Right renal cortex interstitium (tissue), 3 donors: ENCODE measurements at places on chromosomes 12 and 14. TPM values are rescaled to one million over a fixed set of nuclear protein-coding genes. Genes with fewer than 3 reads are reported as not detected.

PRKD1 gene
- polyA plus RNA-seq, result 30.4 TPM

TMEM63C gene
- polyA plus RNA-seq, result 2.1 TPM

PRPH gene
- polyA plus RNA-seq, result 0.27 TPM

PFDN5 gene
- polyA plus RNA-seq, result 897 TPM

OAS2 gene
- 7.7 TPM for polyA plus RNA-seq

RPGRIP1 gene
- 0.65 TPM for polyA plus RNA-seq

DNA sequence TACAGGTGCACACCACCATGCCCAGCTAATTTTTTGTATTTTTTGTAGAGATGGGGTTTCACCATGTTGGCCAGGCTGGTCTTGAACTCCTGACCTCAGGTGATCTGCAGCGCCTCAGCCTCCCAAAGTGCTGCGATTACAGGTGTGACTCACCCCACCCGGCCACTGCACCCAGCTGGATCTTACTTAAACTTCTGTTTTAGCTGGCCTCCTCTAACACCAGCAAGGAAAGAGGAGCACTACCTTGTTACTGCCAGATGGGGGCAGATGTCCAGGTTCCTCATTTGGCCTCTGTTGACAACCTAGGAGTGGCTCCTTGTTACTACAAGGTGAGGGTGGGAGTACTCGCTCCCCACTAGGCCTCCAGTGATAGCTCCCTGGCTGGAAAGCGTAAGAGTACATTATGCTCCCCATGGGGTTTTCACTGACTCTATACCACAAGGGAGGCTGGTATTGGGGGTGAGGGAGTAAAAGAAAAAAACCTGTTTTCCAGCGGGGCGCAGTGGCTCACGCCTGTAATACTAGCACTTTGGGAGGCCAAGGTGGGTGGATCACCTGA, 13.2 kb upstream of the ARF6 start:
- DNase-seq, result no peak

DNA sequence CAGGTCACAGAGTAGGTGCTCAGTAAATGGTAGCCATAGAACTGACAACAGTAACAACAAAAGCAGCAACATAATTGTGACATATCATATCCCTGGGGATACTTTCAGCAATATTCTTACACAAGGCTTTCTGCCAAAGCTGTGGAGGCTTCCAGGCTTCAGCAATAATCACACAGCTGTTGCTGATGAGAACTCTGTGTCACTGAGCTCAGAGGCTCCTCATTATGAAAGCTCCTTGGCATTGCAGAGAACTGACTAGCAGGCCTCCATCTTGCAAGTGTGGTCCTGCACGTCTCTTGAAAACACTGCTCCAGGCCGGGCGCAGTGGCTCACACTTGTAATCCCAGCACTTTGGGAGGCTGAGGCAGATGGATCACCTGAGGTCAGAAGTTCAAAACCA, 97.3 kb upstream of the BTG1 start:
- no peak for DNase-seq

GRCh38 chr14:66383771-66384170, 102.4 kb upstream of the CCDC196 start:
- no peak for DNase-seq

DNA sequence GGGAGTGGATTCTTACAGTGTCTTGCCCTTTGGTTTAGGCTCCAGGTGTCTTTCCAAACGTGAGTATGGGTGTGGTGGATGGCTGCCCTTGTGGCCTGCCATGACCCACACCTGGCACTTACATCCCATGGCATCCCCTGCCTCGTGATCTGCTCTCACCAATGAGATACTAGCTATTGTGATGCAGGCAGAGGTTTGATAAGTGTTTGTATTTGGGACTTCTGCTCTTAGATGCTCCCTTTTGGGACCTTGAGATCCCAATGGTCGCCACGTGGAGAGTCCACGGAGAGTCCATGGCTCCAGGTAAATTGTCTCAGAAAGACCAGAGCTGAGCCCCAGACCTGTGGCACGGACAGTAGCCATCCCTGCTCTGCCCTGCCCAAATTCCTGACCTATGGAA, 62.5 kb downstream of the MDM2 start:
- no peak for DNase-seq

DNA sequence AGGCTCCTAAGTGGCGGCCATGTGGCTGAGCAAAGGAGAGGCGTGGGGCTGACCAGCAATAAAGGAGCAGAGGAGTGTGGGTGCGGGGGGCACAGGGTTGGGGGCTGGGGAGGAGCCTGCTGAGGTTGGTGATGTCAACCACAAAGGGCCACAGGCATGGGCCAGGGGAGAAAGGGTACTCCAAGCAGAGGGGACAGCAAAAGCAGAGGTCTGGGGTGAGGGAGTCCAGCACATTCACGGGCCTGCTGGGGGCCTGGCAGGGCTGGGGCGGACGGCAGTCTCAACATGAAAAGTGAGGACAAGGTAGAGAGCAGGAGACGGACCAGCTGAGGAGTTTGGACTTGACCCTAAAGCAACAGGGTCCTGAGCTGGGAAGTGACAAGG, 81.7 kb downstream of the CHGA start:
- DNase-seq, result no peak

DNA sequence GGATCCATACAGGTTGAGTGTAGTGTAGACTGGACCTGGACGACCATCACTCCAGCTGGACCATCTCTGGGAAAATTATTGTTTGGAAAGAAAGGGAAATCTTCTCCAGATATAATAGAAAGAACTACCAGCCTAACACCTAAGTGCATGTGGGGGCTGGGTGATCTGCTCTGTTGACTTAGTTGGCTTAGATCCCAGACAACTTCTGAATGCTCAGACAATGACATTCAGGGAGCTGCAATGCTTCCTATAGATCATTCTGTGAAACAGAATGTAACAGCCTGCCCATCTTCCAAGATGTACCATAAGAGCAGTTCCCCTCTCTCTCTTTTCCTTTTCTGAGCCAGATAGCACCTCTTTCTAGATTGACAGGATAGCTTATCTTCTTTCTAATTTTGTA, 572.8 kb upstream of the STXBP6 start:
- no peak for DNase-seq

- DNase-seq, result no peak
Observed at GRCh38 chr14:83184531-83184930, 1650.9 kb upstream of the SEL1L start.
